ENCODE measurements at places on chromosomes 5 and 9. TPM values are rescaled to one million over a fixed set of nuclear protein-coding genes. Genes with fewer than 3 reads are reported as not detected.
A peak's percentile ranks its signal among the peaks of the same experiment; 100 is the strongest.

The YTHDC2 gene
- 17.6 TPM for total RNA-seq

The BTNL3 gene
- total RNA-seq = not detected

The ADAMTS19 gene
- total RNA-seq = not detected

The FAM153A gene
- total RNA-seq = not detected

The IFNA2 gene
- total RNA-seq = not detected

The PCDHGA9 gene
- total RNA-seq = 0.88 TPM

The ZNF79 gene
- total RNA-seq = 6.8 TPM

GRCh38 chr5:100520348-100520747 lies 14.8 kb upstream of the FAM174A start:
- DNase-seq = no peak

DNA sequence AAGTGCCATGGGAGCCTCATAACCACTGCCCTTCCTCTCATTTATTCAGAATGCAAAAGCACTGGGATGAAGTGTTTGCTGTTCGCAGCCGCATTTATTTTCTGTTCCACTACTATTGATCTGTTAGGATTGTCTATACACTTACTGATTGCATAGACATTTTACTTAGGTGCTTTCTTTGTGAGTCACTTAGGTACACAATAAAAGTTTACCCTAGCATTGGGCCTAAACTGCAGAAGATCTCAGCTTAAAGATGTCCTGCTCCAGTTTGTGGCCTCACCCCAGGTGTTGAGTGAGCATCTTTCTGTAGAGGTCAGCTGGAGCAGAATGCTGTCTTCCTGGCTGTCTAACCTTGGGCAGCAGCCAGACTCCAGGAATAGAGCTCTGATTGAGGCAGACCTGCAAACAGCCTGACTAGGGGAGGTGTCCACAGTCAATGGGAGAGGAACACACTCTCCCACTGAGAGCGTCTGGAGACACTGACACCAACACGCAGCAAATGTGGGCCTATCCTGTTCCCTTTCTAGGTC lies 54.0 kb downstream of the GPR21 start:
- no peak for DNase-seq

- DNase-seq = no peak
Measured at GRCh38 chr5:99724732-99725290, 796.0 kb upstream of the CHD1 start.

GRCh38 chr9:114011313-114011712 lies 66.8 kb downstream of the AMBP start:
- no peak for DNase-seq

DNA sequence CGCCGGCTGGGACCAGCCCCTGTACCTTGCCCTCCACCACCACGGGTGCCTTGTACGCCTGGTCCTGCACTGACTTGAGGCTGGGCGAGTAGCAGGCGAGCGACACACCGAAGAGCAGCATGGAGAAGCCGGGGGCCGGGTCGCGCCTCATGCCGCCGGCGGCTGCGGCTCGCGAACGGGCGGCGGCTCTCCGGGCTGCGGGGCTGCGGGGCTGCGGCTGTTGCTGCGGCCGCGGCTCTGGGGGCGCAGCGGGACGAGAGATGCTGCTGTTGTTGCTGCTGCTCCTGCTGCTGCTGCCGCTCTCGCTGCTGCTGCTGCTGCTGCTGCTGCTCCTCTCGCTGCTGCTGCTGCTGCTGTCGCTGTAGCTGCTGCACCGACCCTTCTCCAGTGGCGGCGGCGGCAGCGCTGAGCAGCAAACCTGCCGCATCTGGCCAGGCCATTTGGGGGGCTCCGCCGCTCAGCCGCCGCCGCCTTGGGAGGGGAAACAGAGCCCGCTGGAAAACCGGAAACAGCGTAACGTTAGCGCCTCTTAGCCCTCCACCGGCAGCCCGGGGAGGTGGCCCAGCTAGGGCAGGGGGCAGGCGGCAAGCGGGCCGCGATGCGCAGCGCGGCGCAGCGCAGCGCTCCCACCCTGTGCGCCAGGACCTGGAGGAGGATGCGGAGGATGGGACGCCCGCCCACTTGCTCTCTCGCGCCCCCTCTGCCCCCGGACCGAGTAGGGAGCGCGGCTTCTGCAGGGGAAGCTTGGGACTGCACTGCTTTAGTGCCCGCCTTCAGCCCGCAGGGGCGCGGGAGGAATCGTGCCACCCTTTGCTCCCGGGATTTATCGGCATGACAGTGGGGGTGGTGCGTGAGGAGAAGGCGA lies at the start of gene NRG2:
Gene NRG2, minus strand, starts transcription at position 657 of the 865 bp plus-strand sequence.
- DNase-seq = peak; percentile 36

- no peak for DNase-seq
Measured at GRCh38 chr5:179051784-179052183, 8.4 kb upstream of the ZNF354C start.

GRCh38 chr9:130579738-130580463 lies 524 bp downstream of the FUBP3 start:
- DNase-seq = no peak

DNA sequence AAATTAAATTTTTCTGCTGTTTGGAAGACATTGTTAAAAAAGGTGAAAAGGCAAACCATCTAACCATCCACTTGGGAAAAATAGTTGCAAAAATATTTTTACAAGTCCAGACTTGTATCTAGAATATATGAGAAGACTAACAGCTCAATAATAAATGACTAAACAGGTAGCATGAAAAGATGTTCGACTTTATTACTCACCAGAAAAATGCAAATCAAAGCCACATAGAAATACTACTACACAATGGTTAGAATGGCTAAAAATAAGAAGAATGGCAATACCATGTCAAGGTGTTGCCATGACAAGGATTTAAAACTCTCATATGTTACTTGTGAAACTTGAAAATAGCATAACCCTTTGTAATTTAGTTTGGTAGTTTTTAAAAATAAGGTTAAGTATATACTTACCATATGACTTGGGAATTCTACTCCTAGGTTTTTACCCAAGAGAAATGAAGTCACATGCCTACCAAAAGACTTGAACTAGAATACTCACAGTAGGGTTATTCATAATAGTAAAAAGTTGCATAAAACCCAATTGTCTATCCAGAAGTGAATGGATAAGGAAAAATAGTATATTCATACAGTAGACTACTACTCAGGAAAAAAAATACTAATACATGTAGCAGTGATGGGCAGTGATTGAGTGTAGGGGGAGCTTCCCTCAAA lies 93.8 kb downstream of the VPS13A start:
- no peak for DNase-seq

All from HFFc6 (cell line).